ENCODE measurements at places on chromosomes 2 and 18.

GRCh38 chr2:28801726-28802125 is 8.9 kb upstream of the SPDYA start:
- no peak for DNase-seq

DNA sequence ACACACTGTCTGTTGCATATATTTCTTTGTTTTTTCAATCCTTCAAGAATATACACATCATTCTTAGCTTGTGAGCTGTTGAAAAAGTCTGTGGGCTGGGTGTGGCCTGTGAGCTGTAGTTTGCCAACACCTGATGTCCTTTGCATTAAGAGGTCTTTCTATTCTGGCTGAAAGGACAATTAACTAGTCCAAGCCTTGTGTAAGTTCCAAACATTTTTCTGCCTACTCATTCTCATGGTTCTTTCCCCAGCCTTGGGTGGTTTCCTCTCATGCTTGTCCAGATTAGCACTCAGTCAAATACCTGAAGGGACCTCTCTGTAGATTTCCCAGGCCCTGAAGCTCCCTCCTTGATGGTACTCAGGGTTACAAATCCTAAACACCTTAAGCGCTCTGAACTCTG is 57.8 kb upstream of the NABP1 start:
- DNase-seq: peak; percentile 9

DNA sequence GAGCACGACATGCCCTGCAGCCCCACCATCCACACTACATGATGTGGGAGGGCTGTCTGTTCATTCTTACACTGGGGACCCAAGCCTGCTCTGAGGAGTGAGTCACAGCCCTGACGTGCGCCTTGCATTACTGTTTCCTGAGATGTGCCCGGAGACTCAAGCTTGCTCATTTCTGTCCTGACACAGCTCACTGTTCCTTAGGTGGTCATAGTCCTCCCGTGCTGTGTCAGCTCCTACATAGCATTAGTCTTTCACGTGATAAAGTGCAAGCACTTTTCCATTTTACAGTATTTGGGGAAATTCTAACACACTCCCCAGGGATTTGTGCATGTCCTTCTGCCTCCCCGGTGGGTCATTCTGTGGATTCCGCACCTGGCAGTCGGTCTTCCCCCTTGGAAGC is 46.2 kb upstream of the TRIM43B start:
- no peak for DNase-seq

DNA sequence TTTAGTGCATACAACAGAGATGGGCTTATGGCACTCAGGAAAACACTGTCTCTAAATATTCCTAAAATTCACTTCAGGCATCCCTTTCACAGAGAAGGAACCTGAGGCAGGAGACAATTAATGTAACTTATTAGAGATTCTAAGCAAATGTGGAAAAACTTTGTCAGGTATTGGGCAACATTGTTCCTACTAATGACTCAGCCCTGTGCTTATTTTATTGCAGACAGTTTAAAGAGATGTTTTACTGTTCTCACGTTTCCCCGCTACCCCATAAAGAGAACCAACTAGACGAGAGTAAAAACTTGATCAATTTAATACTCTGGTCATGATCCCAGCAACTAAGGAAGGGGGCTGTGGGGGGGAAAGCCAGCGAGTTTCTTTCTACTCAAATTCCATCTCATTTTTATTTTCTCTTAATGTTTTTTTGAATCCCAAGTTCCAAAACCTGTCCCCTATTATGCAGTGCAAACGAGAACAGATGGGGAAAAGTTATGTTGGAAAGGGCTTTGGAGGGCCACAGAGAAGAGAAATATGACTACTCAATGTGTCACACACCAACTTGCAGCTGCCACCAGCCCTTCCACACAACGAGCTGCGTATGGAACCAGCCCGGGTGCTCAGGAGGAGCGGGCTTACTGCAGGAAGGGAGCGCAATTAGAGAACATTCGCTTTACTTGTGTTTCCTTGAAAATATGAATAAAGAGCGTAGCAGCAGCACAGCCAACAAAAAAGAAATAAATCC is 18.7 kb upstream of the ACVR1 start:
- DNase-seq: no peak

DNA sequence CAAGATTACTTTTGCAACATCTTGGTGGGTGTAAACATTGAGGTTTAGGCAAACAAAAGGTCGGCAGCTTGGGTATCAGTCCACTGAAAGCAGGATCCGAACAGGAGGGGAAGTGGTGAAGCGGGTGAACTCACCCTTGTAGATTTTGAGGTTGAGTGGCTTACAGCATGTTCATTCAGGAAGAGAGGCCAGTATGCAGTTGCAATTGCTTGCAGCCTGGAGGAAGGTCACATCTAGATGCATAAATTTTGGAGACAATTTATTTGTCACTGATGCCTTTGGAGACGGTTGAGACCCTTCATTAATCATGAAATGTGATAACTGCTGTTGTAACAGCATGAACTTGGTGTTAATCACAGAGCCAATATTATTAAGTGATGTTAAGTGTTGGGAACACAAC is 131.1 kb downstream of the LTBP1 start:
- peak; percentile 36 for DNase-seq

DNA sequence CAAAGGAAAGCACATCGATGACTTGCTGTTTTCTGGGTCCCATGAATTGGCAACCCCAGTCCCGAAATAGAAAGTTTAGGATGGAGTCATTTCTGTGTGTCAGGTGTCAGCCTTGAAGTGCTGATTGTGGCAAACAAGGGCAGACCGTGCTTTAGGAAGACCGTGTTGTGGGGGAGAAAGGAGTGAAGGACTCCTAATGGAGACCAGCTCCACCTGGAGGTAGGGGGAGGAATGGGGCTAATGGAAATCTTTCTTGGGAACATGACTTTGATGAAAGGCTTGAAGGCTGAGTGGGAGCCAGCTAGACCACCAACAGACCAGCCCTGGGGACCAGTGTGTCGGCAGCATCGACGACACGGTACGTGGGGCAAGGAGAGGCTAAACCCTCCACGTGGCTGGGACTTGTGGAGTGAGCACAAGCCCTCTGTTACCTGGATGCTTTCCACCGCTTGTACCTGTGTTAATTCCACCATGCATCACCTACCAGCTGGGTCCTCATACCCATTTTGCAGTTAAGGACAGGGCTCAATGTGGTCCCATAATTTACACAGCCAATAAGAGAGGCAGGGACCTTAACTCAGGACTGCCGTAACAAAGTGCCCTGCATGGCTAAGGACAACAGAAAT is 104.2 kb downstream of the SH3BP4 start:
- peak; percentile 62 for DNase-seq

GRCh38 chr2:237735798-237736197 is 62.8 kb upstream of the RBM44 start:
- DNase-seq: no peak

- DNase-seq: no peak
These were observed 29.8 kb downstream of the CYTIP start for GRCh38 chr2:157414050-157414449.

DNA sequence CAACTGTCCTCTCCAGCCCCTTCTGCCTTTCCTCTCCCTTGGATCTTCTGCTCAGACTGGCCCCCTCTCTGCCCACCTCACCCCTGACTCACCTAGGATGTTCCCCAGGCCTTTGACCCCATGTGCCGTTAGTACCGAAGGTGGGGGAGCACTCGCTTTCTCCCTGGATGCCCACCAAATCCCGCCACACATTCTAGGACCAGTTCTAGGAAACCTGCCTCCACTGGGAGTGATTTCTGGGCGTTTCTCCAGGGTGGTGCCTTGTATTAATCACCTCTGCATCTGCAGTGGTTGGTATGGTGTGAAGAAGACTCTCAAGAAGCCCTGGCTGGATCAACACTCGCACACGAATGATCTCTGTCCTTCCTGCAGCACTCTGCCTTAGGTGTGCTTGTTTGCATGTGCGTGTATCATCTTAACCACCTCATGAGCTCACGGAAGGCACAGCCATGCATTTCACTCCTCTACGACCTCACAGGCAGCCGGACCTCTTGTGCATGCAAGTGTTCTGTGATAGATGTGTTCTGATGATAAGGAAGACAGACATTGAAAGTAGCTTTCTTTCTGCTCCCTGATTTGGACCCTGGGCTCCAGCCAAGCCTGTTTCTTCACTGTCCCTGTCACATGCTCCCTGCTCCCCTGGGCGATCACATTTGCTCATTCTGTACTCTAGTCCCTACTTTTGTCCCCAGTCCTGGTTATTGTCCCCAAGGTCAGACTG is 69.4 kb downstream of the LIPG start:
- no peak for DNase-seq

DNA sequence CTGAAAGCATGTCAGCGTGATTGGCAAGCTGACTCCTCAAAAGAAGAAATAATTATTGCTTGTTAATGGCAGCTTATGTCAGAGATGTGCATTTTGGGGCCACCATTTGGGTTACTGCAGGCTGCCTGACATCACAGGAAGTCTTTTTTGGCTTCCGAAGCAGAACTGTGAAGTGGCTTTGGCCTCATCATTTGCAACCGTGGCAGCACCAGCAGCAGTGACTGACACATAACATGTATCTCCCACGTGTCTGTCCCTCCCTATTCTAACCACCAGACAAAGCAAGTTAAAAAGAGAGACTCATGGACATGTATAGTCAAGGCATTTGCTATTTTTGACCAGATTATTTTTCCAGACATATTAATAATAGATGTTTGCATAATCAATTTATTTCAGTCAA is 488.7 kb upstream of the ACVR2A start:
- DNase-seq: no peak

DNA sequence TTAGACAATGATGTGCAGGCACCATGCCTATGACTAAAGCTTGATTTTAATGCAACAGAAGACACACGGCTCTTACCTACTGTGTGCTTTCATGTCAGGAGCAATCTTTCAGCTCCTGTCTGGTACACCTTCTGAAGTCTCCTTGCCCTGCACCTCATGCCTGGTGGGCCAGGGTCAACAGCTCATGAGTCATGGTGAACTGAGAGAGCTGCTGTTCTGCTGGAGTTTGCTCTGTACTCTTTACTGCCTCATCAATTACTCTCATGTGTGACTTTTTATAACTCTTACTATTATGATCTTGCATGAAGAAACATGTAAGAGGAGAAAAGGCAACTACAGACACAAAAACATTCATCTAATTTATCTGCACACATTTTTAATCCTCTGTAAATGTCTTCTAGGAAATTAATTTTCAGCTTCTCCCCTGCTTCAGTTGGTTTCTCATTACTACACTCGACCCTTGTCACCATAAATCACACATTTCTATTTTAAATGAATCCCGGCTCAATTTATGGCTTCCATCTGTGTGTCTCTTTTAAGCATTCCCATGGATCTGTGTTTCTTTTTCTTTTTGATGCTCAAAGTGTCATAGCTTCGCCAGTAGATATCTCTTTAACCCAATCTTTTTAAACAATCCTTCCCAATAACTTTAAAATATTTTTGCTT is 9.7 kb downstream of the SERPINB7 start:
- no peak for DNase-seq

- DNase-seq: peak; percentile 54
These were observed 822 bp downstream of the UBE2E3 start for GRCh38 chr2:180980943-180981911.

DNA sequence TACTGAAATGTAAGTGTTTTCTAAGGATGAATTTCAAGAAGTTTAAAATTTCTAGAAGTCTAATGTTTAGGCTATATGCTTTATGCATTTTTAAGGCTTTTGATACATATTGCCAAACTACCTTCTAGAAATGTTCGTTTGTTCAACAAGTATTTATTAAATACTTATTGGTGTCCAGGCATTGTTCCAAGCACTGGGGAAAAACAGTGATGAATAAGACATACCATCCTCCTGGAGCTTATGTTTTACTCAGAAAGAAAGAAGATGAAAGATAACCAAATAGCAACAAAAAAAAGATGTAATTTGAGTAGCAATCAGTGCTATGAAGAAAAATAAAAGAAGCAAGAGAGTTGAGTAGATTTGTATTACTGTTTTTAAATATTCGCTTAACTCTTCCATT is 692.9 kb downstream of the SLC4A3 start:
- DNase-seq: no peak

DNA sequence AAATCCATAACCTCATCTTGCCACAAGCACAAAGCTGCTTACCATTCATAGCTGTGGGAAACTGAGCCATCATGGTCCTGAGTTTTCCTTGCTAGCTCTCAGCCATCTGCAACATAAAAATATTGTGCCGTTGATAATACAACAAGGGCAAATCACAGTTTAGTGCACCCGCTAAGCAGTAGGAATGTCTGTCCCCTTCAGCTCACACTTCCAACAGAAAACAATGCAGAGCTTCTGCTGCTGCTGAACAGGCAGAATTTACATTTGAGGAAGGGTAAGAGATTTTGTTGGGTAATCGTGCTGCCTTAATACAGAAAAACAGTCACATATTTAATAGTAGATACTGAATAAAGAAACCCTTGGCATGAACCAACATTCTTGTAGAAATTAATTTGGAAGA is 32.3 kb downstream of the ITSN2 start:
- no peak for DNase-seq

GRCh38 chr18:45164551-45164950 is 450.7 kb upstream of the SLC14A2 start:
- DNase-seq: no peak

GRCh38 chr2:2748399-2749205 is 417.5 kb upstream of the MYT1L start:
- no peak for DNase-seq

GRCh38 chr2:175690113-175690837 is 311.8 kb downstream of the LNPK start:
- peak; percentile 72 for DNase-seq

- no peak for DNase-seq
These were observed 81.4 kb downstream of the LYPD1 start for GRCh38 chr2:132588576-132588975.

DNA sequence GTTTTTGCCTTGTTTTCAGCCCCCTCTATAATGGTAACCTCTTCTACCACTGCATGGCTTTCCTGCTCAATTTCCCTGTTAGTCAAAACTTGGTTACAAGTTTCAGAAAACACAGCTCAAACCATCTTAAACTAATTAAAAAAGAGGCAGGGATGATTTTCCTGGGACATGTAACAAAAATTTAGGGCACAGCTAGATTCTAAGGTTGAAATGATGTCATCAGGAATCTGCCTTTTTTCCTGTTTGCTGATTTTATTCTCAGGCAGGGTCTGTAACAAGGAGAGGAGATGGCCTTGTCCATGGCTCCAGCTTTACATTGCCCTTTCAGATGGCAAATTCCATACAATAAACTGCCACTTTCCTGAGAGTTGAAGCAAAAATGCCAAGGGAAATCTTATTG is 157.9 kb upstream of the CREB1 start:
- DNase-seq: no peak

DNA sequence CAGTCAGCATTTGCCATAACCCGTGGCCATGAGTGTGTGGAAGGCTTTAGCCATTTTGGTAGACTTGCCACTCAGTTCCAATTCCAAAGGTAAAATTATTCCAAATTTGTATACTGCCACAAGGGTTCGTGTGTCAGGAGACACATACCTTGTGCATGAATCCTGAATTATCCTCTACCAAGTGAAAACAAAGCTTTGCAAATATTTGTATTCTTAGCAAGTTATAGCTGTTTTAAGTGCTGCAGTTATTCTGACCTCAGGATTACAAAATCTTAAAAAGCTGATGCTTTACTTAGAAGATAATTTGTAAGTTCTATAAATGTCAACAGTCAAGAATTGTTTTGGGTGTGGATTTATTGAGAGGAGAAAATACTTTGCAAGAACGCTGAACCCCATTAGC is 100.6 kb downstream of the ANTXR1 start:
- no peak for DNase-seq

All from hematopoietic multipotent progenitor cell treated with erythropoietin and hydrocortisone succinate and interleukin-3 and kit ligand, for 6 days (in vitro differentiated cells).